ENCODE measurements at places on chromosomes 2 and 18. TPM values are rescaled to one million over a fixed set of nuclear protein-coding genes. Genes with fewer than 3 reads are reported as not detected.

DNA sequence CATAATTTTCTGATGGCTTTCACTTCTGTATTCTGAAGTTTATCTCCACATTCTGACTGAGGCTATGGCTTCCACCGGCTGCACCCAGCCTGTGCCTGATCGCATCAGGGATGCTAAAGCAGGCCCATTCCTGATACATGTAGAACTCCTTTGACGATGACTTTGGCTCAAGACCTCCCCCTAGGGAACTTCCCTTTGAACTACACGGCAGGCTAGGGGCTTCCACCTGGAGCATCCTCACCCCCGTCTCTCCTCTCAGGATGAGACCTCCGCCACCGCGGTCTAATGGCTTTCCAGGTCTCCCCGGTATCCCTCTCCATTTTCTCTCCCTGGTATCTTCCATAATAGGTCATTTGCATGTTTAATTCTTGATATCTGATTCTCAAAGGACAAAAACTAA lies 214.9 kb upstream of the CHST9 start:
- H3K36me3 ChIP-seq: no peaks in the 10 kb centered on the region
- no peaks in the 10 kb centered on the region for H3K4me1 ChIP-seq
- DNase-seq: no peak
- no peak overlapping the region for H3K27ac ChIP-seq

DNA sequence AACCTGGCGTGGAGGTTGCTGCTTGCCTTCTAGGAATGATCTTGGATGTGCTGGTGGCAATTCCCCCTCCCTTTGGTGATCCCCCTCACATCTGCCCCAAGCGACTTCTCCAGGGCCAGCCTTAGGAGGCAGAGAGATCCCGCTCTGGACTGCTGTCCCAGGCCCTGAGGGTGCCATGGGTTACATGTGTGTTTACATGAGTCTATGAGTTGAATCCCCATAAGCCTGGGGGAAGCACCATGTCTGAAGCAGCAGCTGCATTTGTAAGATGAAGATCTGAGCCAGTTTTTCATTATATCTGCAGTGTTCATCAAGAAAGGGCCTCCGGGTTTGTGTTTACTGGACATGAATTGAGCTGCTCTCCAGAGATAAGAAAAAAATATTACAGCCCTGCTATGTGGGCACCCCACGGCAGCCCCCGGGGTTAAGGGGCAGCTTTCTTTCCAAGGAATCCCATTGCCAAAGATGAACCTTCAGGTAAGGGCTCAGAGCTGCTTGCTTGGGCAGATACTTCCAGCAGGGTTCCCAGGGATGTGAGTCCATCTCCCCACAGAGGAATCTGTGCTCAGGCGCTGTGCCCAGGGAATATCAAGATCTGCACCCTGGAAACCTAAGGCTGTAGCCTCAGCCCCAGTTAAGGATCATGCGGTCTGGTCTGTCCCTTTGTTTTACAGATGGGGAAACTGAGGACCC lies 46.0 kb downstream of the MRPS5 start:
- no peaks in the 10 kb centered on the region for H3K36me3 ChIP-seq
- peak overlapping the region; percentile 100 for H3K27ac ChIP-seq
- DNase-seq: no peak
- no peaks in the 10 kb centered on the region for H3K27me3 ChIP-seq
- H3K4me3 ChIP-seq: peak overlapping the region; percentile 73

- H3K36me3 ChIP-seq: peaks cover 5% of the 10 kb centered on the region
- peaks cover 13% of the 10 kb centered on the region for H3K4me1 ChIP-seq
- H3K27ac ChIP-seq: peak overlapping the region; percentile 95
Measured at GRCh38 chr2:65228263-65228750, 676 bp downstream of the ACTR2 start.

- H3K27ac ChIP-seq: no peak overlapping the region
- H3K36me3 ChIP-seq: no peaks in the 10 kb centered on the region
- H3K27me3 ChIP-seq: no peaks in the 10 kb centered on the region
- H3K4me1 ChIP-seq: no peaks in the 10 kb centered on the region
- no peak overlapping the region for H3K4me3 ChIP-seq
Measured at GRCh38 chr2:225114786-225115323, 72.6 kb upstream of the DOCK10 start.

- no peak overlapping the region for H3K27ac ChIP-seq
- H3K4me3 ChIP-seq: no peak overlapping the region
- no peaks in the 10 kb centered on the region for H3K36me3 ChIP-seq
- no peaks in the 10 kb centered on the region for H3K4me1 ChIP-seq
- no peaks in the 10 kb centered on the region for H3K27me3 ChIP-seq
Measured at GRCh38 chr2:147777394-147777793, 67.4 kb upstream of the ACVR2A start.

DNA sequence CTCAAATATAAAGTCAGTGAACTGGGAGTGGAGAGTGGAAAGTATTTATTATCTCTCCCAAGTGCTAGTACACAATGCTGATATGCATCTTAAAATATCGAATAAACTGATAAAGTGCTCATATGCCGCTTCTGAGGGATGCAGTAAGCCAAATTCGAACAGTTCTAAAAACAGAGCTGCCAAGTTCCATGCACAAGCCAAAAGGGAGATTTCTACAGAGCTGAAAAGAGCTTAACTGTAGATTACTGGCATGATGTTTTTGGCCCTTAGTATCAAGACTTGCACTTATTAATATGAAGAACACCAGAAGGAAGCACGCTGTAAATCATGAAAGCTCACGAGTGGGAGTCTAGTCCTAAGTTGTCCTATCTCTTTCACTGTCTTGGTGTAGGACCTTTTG lies 7.9 kb downstream of the TMEFF2 start:
- H3K4me3 ChIP-seq: no peak overlapping the region
- peaks cover 4% of the 10 kb centered on the region for H3K27me3 ChIP-seq
- no peaks in the 10 kb centered on the region for H3K36me3 ChIP-seq
- H3K27ac ChIP-seq: no peak overlapping the region
- DNase-seq: no peak

GRCh38 chr2:155412598-155412997 lies 714.1 kb downstream of the KCNJ3 start:
- H3K27ac ChIP-seq: no peak overlapping the region
- H3K4me1 ChIP-seq: no peaks in the 10 kb centered on the region
- H3K36me3 ChIP-seq: no peaks in the 10 kb centered on the region
- DNase-seq: no peak
- no peaks in the 10 kb centered on the region for H3K27me3 ChIP-seq
- H3K4me3 ChIP-seq: no peak overlapping the region

DNA sequence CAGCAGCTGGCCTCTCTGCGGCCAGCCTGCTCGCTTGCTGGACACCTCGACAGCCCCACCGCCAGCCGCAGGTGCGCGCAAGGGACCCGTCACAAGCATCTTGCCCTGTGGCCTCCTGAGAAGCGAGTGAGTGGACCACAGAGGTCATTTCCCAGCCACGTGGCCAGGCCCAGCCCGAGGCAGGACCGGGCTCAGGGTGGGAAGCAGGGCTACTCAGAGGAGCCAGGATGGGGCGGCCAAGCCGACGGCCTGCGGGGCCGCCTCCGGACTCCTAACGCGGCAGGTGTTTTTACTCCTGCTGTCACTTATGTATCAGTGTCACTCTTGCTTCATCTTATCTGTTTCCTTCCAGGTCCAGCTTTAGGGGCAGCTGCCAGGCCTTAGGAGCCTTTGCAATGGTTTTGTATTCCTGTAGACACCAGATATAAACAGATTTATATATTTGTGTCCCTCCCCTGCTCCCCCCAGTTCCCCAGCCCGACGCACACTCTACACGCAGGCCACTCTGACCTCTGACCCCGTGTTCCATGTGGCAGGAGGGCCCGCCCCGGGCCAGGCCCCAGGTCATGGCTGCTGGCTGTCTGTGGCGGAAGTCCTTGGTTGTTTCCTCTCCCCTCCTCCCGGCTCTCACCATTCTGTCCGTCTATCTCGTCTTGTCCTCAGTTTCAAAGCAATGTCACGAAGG lies 236.4 kb downstream of the ATAD2B start:
- no peak for DNase-seq
- H3K36me3 ChIP-seq: no peaks in the 10 kb centered on the region
- H3K27ac ChIP-seq: no peak overlapping the region

GRCh38 chr2:111896576-111896975 lies 1.8 kb upstream of the MERTK start:
- H3K27ac ChIP-seq: no peak overlapping the region
- H3K4me1 ChIP-seq: peaks cover 6% of the 10 kb centered on the region
- no peak overlapping the region for H3K4me3 ChIP-seq
- H3K36me3 ChIP-seq: no peaks in the 10 kb centered on the region
- no peak for DNase-seq
- H3K27me3 ChIP-seq: peaks cover 41% of the 10 kb centered on the region

SPOPL gene
- 9.3 TPM for total RNA-seq

STAT4 gene
- 7.5 TPM for total RNA-seq

RESP18 gene
- total RNA-seq: not detected

NR4A2 gene
- 0.61 TPM for total RNA-seq

MDH1B gene
- 1.2 TPM for total RNA-seq

ACTR2 gene
- 76.2 TPM for total RNA-seq
